ENCODE measurements at places on chromosomes 7 and 10.
A peak's percentile ranks its signal among the peaks of the same experiment; 100 is the strongest.

GRCh38 chr7:44279731-44280505 is 45.5 kb downstream of the CAMK2B start:
- no peak for DNase-seq

DNA sequence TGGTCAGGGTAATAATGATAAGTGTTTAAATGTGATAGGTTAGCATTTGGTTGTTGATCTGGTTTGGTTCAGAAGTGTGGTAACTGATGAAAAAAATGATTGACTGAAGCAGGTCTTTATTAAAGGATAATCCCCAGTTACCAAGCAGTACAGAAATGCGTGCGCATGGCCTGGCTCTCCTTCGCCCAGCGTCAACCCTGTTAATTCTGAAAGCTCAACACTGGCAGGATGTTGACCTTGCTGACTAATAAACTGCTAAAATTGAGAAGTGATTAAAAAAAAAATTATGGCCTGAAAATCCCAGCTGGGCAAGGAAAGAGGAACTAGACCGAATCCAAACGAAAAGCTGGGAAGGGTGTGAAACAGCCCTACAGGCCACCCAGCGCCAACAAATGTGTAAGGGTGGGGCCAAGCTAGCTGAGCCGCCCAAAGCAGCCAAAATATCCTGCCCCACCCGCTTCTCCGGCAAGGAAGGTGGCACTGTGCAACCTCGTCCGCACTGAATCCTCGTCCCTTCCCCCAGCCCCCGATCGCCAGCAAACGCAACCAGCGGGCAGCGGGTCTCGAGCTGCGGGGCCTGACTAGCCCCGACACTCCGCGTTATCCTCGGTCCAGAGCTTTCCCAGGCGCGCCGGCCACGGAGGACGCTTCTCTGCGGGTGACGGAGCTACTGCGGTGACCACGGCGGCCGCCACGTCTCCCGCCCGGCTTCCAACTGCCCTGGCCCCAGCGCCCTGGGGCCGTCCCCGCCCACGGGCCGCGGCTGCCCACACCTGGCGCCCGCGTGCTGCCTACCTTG is 561 bp downstream of the SHTN1 start:
- peak; percentile 79 for DNase-seq

- DNase-seq = no peak
Measured at GRCh38 chr10:58180666-58181065, 87.0 kb downstream of the IPMK start.

- DNase-seq = no peak
Measured at GRCh38 chr10:124588736-124589490, 127.3 kb downstream of the LHPP start.

GRCh38 chr7:2022737-2023250 is 210.0 kb downstream of the MAD1L1 start:
- DNase-seq = no peak

DNA sequence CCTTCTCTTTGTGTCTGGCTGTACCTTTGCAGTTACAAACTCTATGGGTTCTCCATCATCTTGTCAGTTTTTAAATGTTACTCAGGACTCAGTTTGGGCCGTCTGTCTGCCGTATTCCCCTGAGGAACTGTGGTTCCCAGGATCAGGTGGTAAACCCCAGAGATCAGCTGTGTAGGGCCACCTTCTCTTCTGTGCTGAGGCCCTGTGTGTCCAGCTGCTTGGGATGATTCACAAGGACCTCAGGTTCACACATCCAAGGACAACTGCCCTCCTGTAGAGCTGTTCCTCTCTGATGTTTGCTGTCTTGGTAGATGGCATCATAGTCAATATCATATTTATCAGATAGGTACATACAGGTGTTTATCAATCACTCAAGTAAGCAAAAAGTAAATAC is 24.5 kb downstream of the CUL1 start:
- no peak for DNase-seq

DNA sequence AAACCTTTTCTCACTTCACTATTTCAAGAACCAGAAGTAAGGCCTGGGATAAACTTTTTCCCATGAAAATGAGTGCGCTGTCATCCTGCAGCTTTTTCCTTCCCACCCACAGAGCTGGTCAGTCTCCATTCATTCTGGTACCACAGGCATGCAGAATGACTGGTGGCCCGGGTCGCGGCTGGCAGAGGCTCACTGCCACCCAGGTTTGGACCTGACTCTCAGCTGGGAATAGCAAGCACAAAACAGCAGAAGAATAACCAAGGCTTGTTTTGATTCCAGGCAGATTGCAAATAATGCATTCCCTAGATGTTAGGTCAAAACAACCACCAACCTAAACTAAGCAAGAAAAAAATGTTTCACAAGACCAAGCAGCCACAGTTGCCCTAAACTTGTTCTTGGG is 190.5 kb upstream of the NRP1 start:
- no peak for DNase-seq

- DNase-seq = no peak
Measured at GRCh38 chr7:22702516-22702915, 24.5 kb upstream of the IL6 start.

GRCh38 chr7:20403331-20403730 is 72.6 kb downstream of the ITGB8 start:
- no peak for DNase-seq

GRCh38 chr7:127791446-127792189 is 139.6 kb downstream of the SND1 start:
- DNase-seq = no peak

All from Caki2 (cell line).